ENCODE measurements at places on chromosomes 12 and 14.

DNA sequence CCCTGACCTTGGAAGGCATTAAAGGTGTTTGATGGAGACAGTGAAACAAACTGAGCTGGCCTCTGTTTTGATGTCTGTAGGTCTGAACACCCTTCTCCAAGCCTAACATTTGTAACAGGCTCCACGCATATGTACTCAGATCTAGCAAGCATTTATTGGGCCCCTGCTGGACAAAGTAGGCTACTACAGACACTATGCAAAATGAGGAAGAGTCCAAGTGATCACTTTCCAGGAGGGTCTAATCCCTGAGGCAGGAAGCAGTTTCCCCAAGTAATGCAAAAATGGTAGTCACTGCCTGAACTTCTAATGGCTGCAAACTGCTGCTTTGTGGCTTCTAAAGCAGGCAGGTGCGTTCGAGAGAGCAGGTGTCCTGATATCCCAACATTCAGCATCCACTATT is 405.8 kb downstream of the MED13L start:
- DNase-seq: no peak

GRCh38 chr12:2959192-2959504 is at the start of gene TEAD4:
TEAD4 (plus strand) TSS chr12:2959397.
- peak; percentile 44 for DNase-seq

- DNase-seq: no peak
Observed at GRCh38 chr12:69497308-69498026, 27.3 kb downstream of the FRS2 start.

- no peak for DNase-seq
Observed at GRCh38 chr12:59867689-59868088, 271.9 kb downstream of the SLC16A7 start.

DNA sequence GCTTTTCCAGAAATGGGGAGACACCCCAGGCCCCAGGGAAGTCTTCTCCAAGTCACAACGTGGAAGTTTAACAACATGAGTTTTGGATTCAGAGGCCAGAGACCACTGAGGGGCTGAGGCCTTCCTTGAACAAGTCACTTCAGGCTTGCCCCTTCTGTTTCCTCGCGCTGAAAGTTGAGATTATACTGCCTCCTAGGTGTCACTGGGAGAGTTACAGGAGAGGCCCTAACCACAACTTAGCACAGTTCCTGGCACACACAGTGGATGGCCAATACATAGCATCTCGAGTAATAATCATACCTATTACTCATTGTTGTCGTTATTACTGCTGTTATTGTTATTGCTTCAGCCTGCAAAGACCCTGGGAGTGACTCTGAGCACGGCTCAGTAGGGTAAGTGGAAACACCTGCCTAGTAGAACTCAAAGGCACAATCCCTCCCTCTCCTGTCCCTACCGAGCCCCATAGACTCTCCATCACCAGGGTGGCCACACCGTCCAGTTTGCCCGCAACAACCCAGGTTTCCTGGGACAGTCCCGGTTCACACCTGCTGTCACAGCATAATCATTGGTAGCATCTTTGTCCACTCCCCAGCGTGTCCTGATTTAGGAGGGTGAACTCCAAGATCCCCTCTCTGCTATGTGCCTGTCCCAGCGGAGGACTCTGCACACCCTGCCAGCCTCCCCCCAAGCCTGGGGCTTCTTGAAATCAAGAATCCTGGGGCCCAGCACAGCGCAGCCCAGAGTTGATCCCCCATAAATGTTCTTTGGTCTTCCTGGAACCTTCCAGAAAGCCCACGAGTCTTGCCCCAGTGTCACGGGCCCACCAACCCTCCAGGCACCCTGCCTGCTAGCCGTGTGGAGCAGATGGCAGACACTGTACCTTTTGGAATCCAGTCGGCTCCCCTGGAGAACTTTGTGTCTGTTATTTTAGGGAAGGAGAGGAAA is 85.0 kb downstream of the SYNE3 start:
- no peak for DNase-seq

Data from GOT3 (cell line).